Right renal cortex interstitium (tissue), 3 donors: ENCODE measurements at places on chromosomes 3 and 15. TPM values are rescaled to one million over a fixed set of nuclear protein-coding genes. Genes with fewer than 3 reads are reported as not detected.

The RBPMS2 gene
- polyA plus RNA-seq = 10.5 TPM

GRCh38 chr3:84738086-84738485 is 220.7 kb upstream of the CADM2 start:
- DNase-seq = no peak

The GOLGA8M gene
- polyA plus RNA-seq = 1.7 TPM

DNA sequence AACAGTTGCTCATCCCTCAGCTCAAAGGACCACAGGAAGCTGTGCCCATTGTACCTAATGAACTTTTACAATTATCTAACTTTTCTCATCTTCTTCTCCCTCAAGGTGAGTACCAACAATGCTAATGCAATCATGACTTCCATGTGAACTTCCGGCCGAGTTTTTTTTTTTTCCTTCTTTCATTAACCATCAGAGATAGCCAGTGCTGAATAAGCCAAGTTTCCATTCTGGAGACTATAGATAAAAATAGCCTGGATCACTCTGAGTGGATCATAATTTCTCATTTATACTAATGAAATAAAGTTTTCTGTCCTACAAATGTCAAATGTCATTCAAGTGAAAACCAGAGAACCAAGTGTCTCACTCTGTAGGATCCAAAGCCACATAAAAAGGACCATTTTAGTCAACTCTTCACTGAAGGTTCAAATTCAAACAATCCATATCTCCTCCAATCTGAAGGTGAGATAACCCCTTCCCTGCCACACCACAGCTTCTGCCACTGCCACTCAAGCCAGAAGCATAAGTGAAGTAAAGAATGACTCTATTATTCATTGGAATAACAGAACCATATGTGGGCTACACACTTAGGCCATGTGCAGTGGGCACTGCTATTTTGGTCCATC is 5.5 kb downstream of the SUMF1 start:
- DNase-seq = no peak

GRCh38 chr3:158728061-158728377 is 4.2 kb downstream of the RARRES1 start:
- DNase-seq = no peak

The MCTP2 gene
- polyA plus RNA-seq = 18.8 TPM

The IL5RA gene
- polyA plus RNA-seq = 0.37 TPM

DNA sequence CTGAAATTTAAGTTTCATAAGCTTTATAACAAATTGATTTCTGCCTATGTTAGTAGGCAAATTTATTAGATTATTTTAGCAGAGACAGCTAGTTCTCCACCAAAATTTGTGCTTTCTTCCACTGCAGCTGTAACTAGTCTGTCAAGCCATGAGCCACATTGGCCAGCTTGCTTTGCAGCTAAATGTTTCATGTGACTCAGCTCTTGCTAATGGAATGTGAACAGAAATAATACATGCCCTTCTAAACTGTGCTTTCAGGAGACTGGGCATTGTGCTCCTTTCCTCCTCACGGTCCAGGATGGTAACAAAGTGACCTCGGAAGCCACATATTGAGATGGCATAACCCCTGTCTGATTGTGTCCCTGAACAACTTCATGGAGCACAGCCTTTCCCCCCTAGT is 51.3 kb upstream of the KPNA4 start:
- DNase-seq = no peak

DNA sequence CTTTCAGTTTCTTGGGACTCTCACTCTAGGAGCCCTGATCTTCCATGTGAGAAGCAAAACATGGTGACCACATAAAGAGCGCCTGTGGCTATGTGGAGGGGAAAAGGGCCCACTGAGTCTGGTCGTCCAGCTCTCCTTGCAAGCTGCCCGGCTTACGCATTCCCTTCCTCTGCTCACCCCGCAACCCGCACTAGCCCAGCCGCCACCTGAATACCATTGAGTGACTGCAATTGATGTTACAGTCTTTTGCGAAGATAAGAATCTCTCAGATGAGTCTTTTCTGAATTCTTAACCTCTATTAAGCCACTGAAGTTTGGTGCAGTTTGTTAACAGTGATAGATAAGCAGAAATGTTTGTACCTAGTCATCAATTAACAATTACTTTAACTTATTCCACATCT is 589.0 kb upstream of the DPPA4 start:
- no peak for DNase-seq

DNA sequence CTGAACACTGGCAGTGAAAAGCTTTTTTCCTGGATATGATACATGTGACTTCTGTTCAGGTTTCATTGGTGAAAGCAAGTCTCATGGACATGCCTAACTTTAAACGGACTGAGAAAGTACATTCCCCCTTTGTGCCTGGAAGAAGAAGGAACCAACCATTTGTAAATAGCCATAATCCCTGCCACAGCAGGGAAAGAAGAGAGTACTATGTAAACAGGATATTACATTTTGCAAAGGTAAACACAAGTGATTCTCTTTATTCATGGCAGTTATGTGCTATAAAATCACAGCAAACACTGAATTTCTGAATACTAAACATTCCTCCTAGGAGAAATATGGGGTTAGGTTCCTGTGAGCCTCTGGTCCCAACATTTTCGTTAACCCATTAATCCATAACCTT is 46.8 kb downstream of the PRICKLE2 start:
- DNase-seq = no peak

- DNase-seq = no peak
These were observed 105.9 kb upstream of the FAM3D start for GRCh38 chr3:58772462-58772861.

GRCh38 chr3:194134231-194134756 is 1.7 kb upstream of the HES1 start:
- DNase-seq = peak; percentile 67

GRCh38 chr3:24530471-24530870 is 35.8 kb upstream of the THRB start:
- no peak for DNase-seq

The CYP1A2 gene
- polyA plus RNA-seq = 0.11 TPM

DNA sequence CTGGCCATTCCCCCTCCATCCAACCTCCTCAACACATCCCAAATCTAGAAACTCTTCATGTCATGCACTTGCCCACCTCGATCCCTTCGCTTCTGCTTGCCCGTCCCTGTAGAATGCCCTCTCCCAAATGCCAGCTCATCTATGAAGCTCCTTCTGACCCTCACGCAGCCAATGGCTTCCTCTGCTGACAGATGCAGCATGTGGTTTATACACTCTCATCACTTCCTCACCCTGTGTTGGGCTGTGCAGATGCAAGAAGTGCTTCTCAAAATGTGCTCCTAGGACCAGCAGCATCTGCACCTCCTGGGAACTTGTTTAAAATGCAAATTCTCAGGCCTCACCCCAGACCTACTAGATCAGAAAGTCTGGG is 51.7 kb downstream of the SEMA5B start:
- no peak for DNase-seq

DNA sequence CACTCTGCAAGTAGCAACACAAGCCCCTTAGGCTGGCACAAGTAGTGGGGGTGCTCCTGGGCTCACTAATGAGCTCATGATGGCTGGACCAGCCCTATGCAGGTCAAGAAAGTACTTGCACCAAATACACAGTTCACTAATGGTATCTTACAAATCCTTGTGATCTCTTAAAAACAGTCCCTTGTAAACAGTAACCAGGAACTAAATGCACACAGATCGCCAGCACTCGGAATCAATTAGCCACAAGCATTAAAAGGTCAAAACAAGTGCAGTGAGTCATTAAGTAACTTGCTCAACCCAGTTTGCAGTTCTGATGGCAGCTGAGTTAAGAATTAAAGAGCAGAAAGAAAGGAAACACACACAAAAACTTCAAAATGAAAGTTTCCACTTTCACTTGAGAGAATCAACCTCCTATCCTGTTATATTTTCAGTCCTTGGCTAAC is 43.2 kb downstream of the ARHGEF3 start:
- no peak for DNase-seq

GRCh38 chr3:148226246-148226645 is 471.5 kb upstream of the AGTR1 start:
- DNase-seq = no peak

- DNase-seq = no peak
These were observed 11.8 kb upstream of the MYO5A start for GRCh38 chr15:52540374-52541012.

DNA sequence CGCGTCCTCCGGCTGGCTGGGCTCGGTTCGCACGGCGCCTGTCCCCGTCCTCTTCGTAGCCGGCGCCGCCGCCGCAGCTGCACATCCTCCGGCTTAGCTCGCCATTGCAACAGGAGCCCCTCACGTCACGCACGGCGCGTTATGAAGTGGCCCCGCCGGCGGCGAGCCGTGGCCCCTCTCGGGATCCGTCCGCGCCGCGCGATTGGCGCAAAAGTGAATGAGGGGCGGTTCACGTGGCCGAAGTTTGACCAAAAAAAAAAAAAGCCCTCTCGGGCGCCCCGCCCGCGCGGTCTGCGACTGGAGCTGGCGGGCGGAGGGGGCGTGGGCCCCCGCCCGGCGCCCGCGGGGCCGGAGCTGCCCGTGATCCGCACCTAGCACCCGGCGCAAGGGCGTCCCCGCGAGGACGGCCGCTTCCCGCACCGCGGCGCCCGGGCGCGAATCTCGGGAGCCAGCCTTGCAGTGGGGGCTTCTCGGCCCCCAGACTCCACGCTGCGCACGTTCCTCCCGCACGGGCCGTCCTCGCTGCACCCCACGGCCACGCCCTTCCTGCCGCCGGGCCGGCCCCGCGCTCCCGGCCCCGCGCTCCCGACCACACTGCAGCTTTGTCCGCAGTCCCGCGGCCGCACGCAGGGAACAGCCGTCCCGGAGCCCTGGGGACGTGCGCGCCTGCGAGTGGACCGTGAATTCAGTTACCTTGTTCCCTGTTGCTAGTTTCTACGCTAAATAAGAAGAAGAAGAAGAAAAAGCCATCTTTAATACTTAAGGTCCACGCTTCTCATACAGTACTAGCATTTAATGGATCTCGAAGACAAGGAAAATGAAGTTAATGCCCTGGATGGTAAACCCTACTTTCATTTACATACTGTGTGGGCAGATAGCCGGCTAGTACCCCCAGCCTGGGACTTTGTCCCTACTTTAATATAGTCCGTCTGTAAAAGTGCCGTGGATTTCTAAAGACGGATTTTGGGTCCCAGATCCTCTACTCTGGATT is at the start of gene CHSY1:
Gene CHSY1 (minus strand): TSS at position 219 of the 991 bp plus-strand sequence. CDS start 592 bp downstream, outside the sequence.
- peak; percentile 82 for DNase-seq

DNA sequence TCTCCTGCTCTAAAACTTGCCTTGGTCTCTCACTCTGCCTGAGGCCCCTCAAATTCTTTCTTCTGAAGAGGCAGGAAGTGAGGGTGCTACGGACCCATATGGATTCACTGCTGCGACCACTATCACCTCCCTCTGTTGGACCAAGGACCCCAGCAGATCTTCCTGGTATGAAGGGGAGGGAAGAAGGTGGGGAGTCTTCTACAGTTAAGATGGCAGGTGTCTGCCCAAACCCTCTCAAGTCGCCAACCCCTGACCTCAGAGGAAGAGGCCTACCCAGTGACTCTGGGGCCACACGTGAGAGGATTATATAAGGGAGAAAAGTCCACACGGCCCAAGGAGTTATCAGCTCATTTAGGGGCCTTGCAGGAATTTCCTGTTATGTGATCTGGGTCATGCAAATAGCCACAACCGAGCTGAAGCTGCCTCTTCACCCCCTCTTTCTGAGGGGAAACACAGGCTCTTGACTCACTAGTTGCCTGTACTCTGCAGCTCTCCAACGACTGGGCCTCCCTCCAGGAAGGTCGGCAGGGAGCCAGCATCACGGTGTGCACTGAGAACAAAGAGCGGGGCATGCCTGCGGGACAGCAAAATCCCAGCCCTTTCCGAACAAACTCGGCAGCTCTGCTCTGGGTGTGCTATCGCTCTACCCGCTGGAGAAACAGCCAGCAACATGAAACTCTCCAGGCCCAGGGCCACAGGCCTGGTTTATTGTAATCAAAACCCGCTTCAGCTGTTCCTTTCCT is 116.0 kb downstream of the XXYLT1 start:
- no peak for DNase-seq

DNA sequence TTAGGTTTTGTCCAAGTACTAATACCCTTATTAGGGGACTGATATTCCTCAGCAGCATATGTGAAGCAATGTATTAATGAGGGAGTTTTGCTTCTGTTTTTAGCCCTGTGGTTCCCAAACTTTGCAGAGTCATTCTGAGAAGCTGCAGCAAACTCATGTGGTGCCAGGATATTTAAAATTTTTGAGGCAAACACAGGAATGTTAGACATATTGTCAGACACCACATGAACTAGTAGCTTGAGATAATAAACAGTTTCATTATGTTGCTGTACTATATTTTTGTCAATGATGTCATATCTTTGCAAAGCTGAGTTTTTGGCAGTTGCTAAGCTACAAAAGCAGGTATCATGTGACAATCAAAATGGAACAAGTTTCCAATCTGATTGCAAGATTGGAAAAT is 36.6 kb downstream of the ATP6V1A start:
- no peak for DNase-seq

The PRICKLE2 gene
- 19.0 TPM for polyA plus RNA-seq

DNA sequence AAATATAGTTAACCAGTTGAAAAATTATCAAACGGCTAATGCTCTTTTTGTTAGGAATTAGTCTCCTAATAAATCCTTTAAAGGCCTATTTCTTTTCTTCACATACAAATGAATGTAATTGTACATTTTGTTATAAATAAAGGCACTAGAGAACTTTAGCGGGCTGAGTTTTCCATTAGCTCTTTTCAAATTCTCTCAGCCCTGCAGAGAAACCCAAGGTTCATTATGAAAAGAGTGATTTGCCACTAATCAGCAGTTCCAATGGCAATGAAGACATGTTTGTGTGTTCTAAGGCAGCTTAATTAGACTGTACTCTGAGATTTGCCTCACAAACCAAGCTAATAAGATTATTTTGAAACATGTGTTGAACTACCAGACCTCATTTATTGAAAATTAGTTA is 64.6 kb upstream of the P2RY1 start:
- DNase-seq = no peak

DNA sequence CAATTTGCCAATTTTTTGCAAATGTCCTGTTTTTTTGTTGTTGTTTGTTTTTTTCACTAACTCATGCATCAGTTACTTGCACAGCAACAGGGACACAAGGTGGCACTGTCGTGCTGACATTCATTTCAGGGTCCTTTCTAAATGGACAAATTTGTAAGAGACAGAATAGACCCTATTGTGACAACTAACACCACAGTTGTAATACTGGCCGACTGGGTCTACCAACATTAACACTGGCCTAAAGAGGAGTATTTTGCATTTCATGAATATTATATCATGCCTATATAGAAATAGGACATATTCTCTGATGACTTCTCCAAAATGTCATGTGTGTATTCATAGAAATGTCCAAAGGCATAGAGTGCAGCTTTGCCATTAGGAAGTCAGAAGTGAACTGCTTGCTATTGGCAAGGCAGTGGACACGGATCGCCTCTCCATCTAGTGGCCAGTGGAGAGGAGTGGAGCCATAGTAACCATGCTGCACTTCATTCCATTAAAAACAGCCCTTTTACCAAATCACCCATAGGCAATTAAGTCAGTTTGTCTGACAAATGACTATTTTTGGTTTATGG is 54.8 kb downstream of the ZBTB20 start:
- no peak for DNase-seq

The THOC7 gene
- polyA plus RNA-seq = 95.6 TPM

The ERICH6 gene
- polyA plus RNA-seq = 0.97 TPM

- DNase-seq = no peak
These were observed 41.4 kb upstream of the SLC41A3 start for GRCh38 chr3:126125341-126125740.

- DNase-seq = no peak
These were observed 40.6 kb downstream of the AMOTL2 start for GRCh38 chr3:134333522-134334181.

The UROC1 gene
- 0.11 TPM for polyA plus RNA-seq

The B3GNT5 gene
- 24.5 TPM for polyA plus RNA-seq

The DUOXA2 gene
- not detected for polyA plus RNA-seq
